ENCODE measurements at places on chromosomes 16 and 17.
A peak's percentile ranks its signal among the peaks of the same experiment; 100 is the strongest.

DNA sequence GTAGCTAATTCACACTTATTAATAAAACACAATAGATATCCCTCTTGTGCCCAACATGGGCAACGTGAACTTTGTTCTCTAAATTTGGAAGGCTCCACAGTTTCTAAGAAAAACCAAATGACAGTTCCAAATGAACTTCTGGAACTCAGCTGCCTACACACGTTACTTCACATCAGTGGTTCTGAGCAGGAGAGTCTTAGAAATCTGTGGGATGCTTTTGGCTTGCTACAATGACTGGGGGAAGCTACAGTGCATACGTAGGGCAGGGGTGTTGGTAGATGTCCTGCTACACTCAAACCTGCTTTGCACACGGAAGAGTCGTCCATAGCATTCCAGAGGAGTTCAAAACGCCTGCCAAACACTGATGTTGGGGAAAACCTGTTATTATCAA lies 8.0 kb downstream of the TXNDC11 start:
- no peaks in the 10 kb centered on the region for H3K27me3 ChIP-seq
- no peaks in the 10 kb centered on the region for H3K36me3 ChIP-seq
- peaks cover 44% of the 10 kb centered on the region for H3K4me1 ChIP-seq
- no peak for DNase-seq

DNA sequence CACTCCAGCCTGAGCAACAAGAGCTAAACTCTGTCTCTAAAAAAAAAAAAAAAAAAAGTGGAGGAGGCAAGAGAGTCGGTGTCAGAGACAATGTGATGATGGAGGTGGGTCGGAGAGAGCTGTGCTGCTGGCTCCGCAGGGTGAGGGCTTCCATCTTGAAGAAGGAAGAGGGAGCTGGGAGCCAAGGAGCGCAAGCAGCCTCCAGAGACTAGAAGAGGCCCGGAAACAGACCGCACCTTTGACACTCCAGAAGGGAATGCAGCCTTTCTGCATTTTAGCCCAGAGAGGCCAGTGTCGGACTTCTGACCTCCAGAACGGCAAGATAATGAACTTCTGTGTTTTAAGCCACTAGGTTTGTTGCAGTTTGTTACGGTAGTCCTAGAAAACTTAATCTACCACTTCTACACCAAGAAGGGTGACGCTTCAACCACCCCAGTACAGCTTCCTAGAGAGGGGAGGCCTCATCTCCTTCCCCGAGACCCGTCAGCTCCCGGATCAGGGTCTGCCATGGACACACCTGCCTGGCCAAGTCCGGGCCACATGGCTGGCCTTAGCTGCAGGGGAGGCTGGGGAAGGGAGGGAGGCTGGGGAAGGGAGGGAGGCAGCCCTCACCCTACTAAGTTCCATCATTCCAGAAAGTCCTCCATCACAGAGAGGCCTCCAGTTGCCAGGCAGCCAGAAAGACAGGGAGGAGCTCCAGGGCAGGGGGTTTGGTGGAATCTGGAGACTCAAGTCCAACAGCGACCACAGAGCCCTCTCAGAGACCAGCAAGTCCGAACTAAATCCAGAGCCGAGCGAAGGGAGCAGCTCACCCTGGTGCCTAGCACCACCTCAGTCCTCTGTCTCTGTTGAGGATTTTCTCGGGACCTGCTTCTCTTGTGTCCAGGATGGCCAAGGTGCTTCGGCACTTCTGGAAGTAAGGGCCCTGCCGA lies 13.2 kb upstream of the RBFOX3 start:
- no peak overlapping the region for H3K4me3 ChIP-seq
- no peaks in the 10 kb centered on the region for H3K27me3 ChIP-seq
- peak; percentile 45 for DNase-seq
- no peaks in the 10 kb centered on the region for H3K36me3 ChIP-seq
- peaks cover 53% of the 10 kb centered on the region for H3K4me1 ChIP-seq

DNA sequence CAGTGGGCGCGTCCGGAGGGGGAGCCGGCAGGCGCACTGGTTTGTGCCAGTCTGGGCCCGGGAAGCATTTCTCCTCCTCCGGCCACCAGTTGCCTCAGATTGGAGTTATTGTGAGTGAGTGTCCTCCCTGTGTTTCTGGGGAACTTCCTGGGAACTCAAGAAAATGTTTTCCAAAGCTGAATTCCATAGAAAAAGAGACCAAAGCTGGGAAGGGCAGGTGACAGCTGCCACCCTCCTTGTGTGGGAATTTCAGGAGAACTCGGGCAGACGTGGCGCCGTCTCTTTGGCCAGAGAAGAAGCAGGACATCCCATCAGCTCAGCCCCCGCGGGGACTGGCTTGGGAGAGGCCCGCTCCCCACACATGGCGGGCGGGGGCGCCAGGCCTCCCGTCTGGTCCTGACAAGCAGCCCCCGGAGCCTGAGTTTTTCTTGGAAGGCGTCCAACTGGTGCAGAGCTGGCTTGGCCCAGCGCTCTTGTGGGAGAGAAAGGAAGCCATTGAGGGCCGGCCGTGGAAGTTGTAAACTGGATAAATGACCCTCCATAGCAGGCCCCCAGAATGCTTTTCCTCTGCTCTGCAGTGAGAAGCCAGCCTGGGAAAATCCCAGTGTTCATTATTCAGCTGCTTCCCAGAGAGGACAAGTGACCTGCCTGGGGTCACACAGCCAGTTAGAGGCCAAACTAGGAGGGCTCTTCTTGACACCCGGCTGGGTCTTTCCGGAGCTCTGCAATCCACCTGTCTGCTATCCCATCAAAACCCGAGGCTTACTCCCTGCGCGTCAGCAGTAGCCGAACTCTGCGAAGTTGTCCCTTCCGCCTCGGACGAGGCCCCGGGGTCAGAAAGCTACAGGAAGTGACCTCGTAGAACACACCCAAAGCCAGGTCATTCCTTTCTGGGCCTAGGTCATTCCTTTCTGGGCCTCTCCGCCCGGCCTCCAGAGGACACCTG lies 39.2 kb upstream of the GSE1 start:
- no peaks in the 10 kb centered on the region for H3K36me3 ChIP-seq
- H3K4me3 ChIP-seq = no peak overlapping the region
- H3K27me3 ChIP-seq = no peaks in the 10 kb centered on the region
- H3K27ac ChIP-seq = peak overlapping the region; percentile 38

DNA sequence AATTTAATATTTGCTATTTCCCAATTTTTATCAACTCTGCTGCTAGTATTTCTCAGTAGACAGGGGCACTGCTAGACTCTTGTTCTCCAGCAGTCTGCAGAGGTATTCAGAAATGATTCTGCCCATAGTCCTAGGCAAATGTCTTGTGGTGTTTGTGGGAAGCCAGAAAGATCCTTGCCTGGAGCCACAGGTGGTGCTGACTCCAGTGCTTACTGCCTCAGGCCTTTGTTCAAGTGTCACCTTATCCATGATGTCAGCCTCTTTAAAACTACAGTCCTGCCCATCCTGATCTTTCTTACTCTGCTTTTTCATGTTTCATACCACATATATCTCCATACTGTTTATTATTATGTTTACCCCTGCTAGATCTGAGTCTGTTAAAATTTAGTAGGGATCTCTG lies 26.5 kb downstream of the ZSWIM7 start:
- no peak overlapping the region for H3K27ac ChIP-seq
- no peaks in the 10 kb centered on the region for H3K36me3 ChIP-seq
- H3K4me3 ChIP-seq = no peak overlapping the region
- H3K27me3 ChIP-seq = no peaks in the 10 kb centered on the region
- DNase-seq = no peak

GRCh38 chr16:21568502-21569189 lies 30.7 kb upstream of the METTL9 start:
- no peak for DNase-seq
- no peaks in the 10 kb centered on the region for H3K4me1 ChIP-seq
- H3K36me3 ChIP-seq = no peaks in the 10 kb centered on the region
- no peak overlapping the region for H3K27ac ChIP-seq
- H3K4me3 ChIP-seq = no peak overlapping the region
- H3K27me3 ChIP-seq = no peaks in the 10 kb centered on the region

DNA sequence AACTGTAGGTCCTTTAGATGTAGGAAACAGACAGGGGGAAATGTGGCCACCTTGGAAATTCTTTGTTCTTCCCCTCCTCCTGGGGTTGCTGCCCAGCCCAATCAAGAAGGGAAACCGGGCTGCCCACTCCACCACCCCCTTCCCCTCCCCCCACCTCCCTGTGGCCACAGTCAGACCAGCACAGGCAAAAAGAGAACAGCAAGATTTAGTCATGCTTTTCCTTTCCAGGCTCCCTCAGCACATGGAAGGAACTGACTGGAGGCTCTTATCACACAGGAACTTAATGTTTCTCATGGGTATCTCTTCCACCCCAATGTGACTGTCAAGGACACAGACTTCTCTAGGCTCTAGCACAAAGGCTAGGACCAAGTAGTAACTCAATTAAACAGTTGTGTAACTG lies 3.0 kb upstream of the CCL1 start:
- DNase-seq = no peak
- peaks cover 9% of the 10 kb centered on the region for H3K4me1 ChIP-seq
- no peaks in the 10 kb centered on the region for H3K27me3 ChIP-seq
- H3K27ac ChIP-seq = no peak overlapping the region

- no peaks in the 10 kb centered on the region for H3K27me3 ChIP-seq
- no peak for DNase-seq
- no peak overlapping the region for H3K4me3 ChIP-seq
- H3K27ac ChIP-seq = no peak overlapping the region
- peaks cover 8% of the 10 kb centered on the region for H3K4me1 ChIP-seq
- no peaks in the 10 kb centered on the region for H3K36me3 ChIP-seq
Measured at GRCh38 chr17:39484178-39484577, 22.9 kb downstream of the CDK12 start.

DNA sequence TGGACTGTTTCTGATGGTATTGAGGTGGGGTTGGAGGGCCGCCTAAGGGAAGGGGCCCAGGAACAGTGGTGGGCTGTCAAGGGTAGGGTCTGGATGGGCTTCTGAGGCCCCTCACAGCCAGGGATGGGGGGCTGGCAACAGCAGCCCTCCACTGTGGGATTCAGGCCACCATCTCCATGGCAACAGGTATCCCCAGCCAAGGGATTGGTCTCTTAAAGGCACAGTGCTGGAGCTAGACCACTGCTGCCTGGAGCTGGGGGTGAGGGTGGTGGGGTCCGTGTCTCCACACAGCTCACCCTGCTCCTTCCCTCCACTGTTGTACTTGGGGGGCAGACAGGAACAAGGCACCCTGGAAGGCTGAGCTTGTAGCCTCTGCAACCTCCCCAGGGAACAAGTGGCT lies 41.8 kb downstream of the PSME3IP1 start:
- no peaks in the 10 kb centered on the region for H3K27me3 ChIP-seq
- no peak for DNase-seq
- no peak overlapping the region for H3K4me3 ChIP-seq
- no peaks in the 10 kb centered on the region for H3K36me3 ChIP-seq
- no peak overlapping the region for H3K27ac ChIP-seq
- H3K4me1 ChIP-seq = no peaks in the 10 kb centered on the region

DNA sequence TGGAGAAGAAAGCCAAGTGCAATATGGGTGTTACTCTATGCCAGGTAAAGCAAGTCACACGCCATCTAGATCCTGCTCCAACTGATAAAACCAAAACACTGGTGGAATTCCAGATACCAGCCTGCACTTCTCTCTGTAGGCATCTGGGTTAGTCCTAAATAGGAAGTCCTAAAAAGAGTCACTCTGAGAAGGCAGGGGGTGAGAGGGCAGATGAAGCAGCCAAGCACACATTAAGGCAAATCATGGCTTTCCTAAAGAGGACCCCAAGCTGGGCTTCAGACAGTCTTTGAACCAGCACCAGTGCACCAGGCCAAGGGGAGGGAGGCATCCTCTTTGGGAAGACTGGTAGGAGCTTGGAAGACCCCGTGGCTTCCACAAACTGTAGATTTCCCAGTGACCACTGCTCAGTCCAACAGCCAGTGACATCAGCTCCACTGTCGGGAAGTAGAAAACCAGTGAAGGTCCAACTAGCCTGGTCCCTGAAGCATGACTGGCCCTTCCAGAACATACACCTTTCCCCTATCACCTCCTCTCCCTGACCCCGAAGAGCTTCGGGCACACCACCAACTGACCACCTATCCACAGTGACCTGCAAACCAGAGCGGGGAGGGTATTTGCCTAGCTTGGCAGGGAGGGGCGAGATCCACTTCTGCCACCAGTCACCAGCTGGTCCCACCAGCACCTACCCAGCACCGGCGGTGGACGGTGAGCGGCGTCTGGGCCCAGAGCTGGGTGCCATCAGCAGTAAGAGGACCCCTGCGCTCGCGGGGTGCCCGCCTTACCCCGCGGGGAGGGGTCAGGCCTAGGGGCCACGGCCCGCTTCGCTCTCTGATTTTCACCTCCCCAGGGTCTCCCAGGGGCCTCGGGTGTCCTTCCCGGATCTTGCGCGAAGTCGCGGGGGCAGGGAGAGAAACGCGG lies 1.0 kb downstream of the LITAF start:
- no peak for DNase-seq
- no peaks in the 10 kb centered on the region for H3K27me3 ChIP-seq
- no peak overlapping the region for H3K27ac ChIP-seq
- H3K36me3 ChIP-seq = no peaks in the 10 kb centered on the region
- peaks cover 22% of the 10 kb centered on the region for H3K4me1 ChIP-seq

DNA sequence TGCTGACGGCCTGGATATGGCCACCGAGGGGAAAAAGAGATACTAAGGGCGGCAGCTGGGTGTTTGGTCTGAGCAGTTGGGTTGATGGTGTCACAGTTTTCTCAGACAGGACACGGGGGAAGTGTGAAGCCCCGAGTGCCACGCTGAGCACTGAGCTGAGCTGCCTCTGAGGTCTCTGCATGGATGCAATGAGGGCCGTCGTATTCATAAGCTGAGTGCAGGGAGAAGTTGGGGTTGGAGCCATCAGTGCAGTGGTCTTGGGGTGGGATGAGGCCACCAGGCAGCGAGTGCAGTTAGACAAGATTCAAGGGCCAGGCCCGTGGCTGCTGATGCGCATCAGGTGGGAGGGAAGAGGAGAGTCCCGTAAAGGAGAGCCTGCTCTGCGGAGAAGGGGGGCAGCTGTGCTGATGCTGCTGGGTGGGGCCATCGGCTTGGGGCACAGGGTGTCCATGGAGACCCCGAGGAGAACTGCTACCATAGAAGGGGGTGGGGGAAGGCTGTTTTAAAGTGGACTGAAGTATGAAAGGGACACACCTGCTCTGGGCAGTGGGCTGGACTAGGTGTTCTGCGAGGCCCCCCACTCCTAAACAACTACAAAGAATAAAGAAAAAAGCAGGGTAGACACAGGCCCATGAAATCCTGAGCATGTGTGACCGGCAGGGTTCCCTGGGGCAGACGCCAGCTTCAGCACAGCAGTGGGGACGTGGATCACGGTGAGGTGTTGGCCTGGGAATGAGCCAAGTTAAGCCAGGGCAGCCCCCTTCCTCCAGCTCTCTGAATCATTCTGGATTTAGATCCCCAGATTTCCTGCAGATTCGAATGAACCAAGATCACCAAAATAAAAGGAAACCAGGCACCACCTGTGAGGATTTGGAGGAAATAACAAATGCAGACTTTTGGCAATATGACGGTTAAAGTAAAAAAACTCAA lies 19.7 kb downstream of the IL34 start:
- H3K36me3 ChIP-seq = peaks cover 5% of the 10 kb centered on the region
- no peak overlapping the region for H3K27ac ChIP-seq
- no peaks in the 10 kb centered on the region for H3K27me3 ChIP-seq
- no peak for DNase-seq

DNA sequence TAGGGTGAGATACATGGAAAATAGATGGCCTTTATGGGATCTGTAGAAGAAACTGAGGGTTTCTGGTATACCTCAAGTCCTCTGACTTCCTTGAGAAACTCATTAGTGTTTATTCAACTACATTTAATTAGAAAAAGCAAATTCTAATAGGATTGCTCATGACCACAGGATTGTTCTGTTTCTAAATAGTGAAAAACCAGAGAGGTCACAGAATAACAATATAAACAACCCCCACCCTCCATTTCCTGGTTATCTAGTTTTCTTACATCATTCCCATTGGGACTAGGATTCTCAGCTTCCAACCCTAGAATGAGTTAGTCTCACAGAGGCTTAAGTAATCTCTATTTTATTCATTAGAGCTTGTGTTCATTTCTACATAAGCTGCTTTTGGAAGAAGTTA lies 30.0 kb downstream of the SF3B3 start:
- no peak overlapping the region for H3K27ac ChIP-seq
- H3K27me3 ChIP-seq = no peaks in the 10 kb centered on the region
- H3K36me3 ChIP-seq = peaks cover 27% of the 10 kb centered on the region
- H3K4me1 ChIP-seq = no peaks in the 10 kb centered on the region
- no peak overlapping the region for H3K4me3 ChIP-seq

All from Caco-2 (cell line).